ENCODE measurements at places on chromosomes 6 and 20.

GRCh38 chr6:45676380-45676779 lies 298.6 kb upstream of the SUPT3H start:
- no peak for DNase-seq

- no peak for DNase-seq
Measured at GRCh38 chr6:38750968-38751615, 36.0 kb downstream of the DNAH8 start.

DNA sequence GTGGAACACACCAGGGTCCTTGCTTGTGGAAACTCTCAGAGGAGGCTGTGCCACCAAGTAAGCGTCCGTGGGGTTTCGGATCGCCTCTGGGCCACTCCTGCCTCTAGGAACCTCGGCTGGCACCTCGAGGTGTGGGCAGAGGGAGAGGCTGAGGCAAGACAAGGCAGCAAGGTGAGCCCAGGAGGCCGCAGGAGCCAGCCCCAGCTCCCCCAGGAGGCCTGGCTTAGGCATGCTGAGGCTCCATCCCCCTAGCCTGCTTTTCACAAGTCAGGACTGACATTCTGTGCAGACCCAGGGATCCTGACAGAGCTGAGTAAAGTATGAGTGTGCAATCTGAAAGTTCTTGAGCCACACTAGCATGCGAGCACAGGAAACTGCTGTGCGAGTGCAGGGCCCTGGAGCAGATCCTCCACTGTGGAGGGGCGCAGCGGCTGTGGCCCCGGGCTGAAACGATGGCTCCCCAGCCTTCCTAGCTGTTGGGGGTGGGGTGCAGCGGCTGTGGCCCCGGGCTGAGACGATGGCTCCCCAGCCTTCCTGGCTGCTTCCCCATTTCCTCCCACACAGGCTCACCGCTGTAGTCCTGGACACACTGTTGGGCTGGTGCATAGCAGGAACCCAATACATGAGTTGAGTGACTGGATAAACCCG lies 75.2 kb upstream of the CD93 start:
- DNase-seq: no peak

GRCh38 chr6:44007818-44008621 lies 119.2 kb downstream of the MRPL14 start:
- no peak for DNase-seq

DNA sequence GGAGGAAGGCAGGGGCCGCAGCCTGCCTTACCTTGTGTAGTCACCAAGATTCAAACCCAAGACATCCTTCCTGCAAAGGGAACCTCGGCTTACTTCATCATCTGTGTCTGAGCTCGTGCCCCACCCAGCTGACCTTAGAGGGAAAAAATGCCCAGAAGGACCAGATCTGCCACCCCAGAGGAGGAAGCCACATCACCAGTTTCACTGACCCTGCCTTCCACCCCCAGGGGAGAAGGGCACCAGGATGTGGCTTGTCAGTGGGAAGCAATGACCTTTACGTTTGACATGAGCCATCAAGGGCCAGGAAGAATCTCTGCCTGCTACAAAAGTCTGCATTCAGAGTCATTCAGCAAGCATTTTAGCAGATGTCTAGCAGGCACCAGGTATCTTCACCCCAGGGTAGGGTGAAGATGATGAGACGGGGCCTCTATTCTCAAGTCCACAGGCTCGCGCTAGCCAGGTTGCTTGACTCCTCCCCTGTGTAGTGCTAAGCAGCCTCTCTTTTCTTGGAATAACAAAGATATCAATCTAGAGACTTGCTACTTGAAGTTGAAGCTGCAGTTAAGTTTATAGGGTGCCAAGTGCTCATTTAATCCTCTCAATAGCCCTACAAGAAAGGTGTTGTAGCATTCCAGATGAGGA lies 28.1 kb downstream of the HM13 start:
- DNase-seq: no peak

- DNase-seq: no peak
Measured at GRCh38 chr6:83505356-83505755, 7.0 kb upstream of the PRSS35 start.

Data from erythroblast (primary cell).